T follicular helper cell (primary cell): ENCODE measurements at places on chromosomes 12 and 14.

GRCh38 chr14:76268047-76268431 is 107.9 kb upstream of the ESRRB start:
- DNase-seq, result no peak

- no peak for DNase-seq
Observed at GRCh38 chr14:53494587-53494986, 341.5 kb upstream of the DDHD1 start.

DNA sequence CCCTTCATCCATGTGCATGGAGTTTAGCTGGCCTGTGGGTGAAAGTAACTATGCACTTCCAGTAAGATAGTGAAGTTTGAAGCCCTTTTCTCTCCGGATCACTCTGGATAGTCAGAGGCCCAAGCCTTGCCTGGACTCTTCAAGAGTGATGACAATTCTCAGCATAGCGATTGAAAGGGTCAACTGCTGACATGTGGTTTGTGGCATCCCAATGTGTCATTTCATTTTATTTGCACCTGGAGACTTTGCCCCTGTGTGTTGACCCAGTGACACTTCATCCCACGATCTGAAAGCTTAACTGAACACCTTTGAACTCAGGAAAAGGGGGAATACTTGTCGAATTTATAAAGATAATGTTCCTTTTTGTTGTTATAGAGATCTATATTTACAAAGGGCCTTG is 711.9 kb upstream of the TMEM132C start:
- no peak for DNase-seq

DNA sequence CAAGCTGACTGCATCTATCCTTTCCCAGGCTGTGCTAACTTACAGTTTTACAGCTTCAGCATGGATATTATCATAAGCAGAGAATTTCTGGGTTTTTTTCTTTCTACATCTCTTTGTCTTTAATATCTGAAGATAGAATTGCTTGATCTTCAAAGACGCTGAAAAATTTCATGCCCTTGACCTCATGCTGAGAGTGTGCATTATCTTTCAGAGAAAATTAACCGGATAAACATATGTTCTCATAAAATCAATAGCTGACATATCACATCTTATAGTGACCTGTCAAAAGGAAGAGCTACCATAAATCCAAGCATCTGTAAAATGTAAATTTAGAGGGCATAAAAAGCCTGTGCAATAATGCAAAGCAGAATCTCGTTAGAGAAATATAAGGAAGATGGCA is 1704.1 kb upstream of the FLRT2 start:
- DNase-seq, result no peak

- DNase-seq, result no peak
Observed at GRCh38 chr12:54300732-54301427, at the start of gene NFE2. Gene NFE2 (minus strand): TSS chr12:54301015. CDS start chr12:54295248, 5,767 bp downstream.
